Umbilical cord (tissue), 2 donors: ENCODE measurements at places on chromosomes 5 and 9. TPM values are rescaled to one million over a fixed set of nuclear protein-coding genes. Genes with fewer than 3 reads are reported as not detected.

GRCh38 chr5:87099291-87099839 is 168.3 kb upstream of the RASA1 start:
- no peak for DNase-seq

DNA sequence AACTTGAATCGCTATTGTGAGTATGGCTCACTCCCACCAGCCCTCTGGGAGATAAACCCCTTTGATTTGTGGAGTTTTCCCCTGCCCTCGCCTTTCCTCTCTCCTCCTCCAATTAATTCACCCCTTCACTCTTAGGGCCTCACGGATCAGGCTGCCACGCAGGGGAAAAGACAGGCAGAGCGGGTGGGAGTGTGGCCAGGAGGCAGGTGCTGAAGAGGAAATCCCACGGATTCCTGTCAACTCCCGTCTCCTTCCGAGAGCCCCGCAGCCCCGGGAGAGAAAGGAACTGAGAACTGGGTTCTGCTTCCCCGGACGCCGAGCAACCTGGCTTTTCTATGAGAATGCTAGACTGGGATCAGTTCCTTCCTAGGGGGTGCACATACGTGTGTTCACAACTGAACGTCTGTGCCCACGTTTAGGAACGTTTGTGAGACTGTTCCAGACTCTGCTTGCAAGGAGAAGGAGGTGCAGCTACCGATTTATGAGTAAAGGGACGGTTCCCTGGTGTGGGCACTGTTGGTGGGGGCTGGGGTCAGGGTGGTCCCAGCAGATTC is 314.5 kb upstream of the TLE4 start:
- DNase-seq = peak; percentile 29

GRCh38 chr9:38332625-38333024 is 59.9 kb upstream of the ALDH1B1 start:
- DNase-seq = no peak

- no peak for DNase-seq
Observed at GRCh38 chr9:3863111-3863528, 337.3 kb upstream of the RFX3 start.

Gene TAF1L
- 4.3 TPM for total RNA-seq

Gene IDNK
- 15.2 TPM for total RNA-seq

Gene ADAMTS19
- 40.4 TPM for total RNA-seq

Gene FAM221B
- total RNA-seq = 1.2 TPM
